ENCODE measurements at places on chromosomes 3 and 15.

DNA sequence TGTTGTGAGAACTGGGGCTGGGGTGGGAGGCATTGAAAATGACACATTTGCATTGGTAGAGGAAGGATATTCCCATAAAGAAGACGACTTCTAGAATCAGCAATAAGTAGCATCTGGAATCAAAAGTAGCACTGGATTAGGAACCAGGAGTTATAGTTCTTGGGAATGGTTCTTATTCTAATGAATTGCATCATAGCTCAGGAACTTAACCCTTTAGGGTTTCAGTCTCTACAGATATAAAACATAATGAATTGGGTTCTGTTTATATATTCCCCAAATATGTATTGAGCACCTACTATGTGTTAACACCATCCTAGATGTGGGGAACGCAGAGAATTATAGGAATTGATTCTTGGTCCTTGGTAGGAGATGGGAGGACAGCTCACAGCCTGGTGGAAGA, 16.3 kb upstream of the SNRK start:
- no peak for DNase-seq

DNA sequence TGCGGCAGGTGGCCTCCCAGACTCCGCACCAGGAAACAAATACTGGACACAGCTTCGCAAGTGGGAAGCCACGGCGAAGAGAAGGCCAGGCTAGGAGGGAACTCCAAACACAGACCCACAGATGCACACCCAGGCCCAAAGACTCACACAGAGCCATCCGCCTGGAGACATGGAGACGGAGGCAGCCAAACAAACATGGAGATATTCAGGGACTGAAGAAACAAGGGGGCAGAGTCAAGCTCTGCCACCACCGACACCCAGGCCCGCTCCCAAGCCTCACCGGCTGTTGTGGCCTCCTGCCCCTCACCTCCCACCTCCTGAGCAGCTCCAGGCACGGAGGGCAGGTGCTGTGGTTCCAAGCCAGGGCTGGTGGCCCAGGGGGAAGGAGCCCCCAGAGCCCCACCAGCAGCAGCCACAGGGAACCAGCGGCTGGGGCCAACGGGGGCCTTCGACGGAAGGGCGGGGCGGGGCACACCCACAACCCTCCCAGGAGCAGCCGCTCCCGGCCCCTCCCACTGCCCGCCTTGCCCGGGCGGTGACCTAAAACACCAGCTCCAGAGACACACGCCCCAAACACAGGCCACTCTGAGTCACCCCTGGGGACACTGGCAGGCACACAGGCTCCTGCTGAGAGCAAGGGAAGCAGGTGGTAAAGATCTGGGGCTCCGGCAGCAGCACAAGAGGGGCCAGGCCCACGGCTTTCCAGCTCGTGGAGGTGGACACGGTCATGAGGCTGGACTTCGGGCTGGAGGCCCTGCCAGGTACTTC, 31.9 kb downstream of the TNK2 start:
- DNase-seq: no peak

DNA sequence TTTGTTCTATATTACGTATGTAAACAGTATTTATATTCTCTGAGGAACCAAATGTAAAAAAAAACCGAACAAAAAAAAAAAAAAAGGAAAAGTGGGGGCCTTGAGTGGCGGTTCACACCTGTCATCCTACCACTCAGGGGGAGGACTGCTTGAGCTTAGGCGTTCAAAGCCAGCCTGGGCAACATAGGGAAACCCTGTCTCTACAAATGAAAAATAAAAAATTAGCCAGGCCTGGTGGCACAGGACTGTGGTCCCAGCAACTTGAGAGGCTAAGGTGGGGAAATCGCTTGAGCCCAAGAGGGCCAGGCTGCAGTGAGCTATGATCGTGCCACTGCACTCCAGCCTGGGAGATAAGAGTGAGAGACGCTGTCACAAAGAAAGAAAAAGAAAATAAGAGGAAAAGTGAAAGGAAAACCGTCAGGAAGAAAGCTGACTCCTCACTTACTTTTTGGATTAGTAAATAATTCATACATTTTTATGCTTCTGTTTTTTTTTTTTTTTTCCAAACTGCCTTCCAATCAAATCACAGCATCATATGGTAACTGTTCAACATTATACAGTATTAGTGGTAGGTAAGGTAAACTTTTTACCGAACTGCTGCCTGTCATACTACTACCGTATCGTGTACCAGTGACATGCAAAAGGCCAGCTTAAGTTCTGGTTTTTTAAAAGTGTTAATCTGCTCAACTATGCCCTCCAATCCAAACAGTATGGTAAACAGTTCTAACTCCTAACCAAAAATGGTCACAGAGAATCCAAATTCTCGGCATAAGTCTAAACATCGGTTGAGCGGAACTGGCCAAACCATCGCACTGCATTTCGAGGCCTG, 1.2 kb downstream of the PHC3 start:
- DNase-seq: no peak

DNA sequence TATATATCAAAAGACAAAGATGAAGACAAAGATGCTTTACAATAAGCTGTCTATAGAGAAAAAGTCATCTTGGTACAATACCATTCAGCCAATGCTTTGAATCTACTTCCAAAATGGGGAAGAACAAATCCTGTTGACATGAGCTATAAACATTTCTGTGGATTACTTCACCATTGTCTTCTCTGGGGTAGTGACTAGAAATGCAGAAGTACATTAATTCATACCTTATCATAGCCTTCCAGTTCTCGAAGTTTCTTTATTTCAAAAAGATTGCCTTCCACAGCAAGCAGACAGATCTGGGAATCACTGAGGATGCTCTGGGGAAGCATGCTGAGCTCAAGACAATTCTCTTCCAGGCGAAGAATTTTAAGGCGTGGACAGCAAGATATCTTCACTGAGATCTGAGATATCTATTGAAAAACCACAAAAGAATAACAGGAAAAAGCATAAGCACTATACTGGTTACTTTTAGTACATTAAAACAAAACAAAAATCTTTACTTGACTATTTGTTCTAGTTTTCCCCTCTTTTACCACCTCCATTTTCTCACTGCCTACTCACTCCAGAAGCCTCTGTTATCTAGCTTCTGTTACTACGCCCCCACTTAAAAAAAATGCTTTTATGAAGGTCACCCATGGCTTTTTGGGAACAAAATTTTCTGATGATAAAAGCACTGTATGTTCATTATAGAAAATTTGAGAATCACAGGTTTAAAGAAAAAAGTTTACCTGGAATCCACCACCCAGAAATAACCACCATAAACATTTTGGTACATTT, 3.6 kb downstream of the LRRC57 start:
- no peak for DNase-seq

DNA sequence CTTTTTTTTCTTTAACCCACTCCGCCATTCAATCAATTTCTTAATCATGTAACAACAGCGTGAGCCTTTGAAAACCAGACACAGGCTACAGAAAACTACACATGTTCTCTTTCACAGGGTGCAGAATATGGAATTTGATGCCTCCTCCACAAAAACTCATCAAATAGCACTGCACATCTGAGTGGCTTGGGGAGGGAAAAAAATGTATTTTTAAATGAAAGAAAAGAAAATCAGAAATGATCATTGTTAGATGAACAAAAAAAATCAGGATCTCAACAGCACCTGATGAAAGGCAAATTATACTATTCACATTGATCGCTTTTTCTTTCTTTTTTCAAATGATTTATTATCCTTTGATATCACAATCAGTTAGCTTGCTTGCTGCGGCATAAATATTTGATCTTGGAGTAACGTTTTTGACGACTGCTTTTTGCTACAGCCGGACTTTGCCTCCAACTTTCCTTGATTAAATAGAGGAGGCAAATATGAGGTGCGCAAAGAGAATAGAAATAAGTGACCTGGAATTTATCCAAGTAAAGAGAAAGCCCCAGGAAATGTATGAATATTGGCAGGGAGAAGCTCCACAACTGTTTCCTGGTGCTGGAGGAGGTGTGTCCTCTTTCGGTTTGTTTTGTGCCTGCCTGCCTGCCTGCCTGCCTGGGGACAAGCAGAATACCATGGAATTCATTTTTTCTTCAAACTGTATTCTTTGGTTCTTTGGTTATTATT, 63.1 kb downstream of the EDEM1 start:
- DNase-seq: no peak

DNA sequence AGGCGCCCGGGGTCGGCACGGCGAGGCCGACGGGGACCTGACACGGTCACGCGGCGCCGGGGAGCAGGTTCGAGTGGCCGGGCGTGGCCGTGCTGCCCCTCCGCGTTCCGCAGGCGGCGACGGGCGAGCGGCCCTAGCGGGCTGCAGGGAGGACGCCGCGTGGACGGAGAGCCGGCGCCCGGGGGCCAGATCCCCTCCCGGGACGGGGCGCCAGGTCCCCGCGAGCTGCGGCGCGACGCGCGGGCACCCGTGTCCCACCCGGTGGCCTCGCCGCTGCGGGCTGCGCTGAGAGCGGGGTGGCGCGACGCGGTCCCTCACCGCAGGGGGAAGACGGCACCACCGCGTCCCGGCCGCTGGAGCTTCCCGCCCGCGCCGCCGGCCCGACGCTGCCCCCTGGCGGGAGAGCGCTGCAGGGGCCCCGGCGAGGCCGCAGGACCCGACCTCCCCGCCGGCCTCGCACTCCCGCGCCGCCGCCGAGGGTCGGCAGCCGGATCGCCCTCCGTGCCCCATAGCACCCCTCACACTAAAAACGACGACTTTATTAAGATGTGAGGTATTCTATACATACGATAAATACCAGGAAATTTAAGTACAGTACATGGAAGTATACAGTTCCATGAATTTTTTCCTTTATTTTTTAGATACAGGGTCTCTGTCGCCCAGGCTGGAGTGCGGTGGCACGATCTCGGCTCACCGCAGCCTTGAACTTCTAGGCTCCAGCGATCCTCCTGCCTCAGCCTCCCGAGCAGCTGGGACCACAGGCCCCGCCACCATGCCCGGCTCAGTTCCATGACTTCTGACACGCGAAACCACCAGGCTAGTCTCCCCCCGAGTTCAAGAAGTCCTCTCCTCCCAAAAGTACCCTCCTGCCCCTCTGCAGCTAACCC, 1.3 kb upstream of the PIGZ start:
- peak; percentile 97 for DNase-seq

DNA sequence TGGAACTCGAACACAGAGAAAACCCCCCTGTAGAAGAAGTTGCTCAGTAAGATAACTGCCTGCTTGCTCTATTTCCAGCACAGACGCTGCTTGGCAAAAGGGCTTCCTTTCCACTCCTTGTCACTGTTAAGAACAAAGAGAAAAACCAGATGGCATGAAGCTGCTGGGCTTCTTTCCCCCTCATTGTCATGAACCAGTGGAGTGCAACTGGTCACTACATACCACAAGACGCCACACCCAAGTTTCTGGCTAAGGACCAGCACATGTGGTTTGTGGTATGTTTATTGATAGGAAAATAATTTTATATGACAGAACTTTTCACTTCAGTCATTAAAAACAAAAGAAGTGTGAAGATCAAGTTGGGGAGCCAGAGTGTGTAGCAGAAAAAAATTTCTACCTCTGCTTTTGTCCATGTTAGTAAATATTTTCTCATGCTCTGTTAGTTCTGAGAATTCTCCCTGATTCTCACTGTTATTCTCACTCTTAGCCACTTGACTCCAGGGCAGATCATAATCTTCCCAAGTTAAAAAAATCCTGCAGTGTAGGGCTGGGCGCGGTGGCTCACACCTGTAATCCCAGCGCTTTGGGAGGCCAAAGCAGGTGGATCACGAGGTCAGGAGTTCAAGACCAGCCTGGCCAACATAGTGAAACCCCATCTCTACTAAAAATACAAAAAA, 37.9 kb downstream of the CLK3 start:
- no peak for DNase-seq

- DNase-seq: no peak
These were observed 76.0 kb downstream of the SLC12A8 start for GRCh38 chr3:125136515-125136914.

DNA sequence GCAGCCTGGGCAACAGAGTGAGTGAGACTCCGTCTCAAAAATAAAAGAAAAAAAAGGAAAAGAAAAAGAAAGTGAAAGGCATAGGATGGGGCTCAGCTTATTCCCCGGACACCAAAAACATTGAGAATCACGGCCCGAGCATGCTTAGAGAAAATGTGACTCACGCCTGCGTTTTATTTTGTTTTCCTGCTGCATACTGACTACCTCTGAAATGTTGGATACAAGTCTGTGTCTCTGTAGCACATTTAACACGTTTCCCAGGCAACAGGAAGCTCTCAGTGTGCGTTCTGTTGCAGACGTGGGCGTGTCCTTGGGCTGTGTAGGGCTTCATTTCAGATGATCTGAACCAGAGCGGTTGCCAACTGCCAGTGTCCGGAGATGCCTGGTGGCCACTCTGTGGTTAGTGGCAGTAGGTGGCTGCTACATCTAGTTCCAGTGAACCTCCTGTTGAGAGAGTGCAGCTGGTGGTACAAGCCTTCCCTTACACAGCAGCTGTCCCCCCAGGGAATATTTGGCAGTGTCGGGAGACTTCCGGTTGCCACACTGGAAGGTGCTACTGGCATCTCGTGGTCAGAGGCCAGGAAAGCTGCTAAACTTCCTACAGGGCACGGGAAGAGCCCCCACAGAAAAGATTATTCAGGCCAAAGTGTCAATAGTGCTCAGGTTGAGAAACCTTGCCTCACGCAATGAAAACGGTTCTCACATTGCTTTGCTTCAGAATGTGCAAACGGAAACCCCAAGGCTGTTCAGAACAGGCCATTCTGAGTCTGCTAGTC, 3.0 kb downstream of the SLC51A start:
- peak; percentile 45 for DNase-seq

DNA sequence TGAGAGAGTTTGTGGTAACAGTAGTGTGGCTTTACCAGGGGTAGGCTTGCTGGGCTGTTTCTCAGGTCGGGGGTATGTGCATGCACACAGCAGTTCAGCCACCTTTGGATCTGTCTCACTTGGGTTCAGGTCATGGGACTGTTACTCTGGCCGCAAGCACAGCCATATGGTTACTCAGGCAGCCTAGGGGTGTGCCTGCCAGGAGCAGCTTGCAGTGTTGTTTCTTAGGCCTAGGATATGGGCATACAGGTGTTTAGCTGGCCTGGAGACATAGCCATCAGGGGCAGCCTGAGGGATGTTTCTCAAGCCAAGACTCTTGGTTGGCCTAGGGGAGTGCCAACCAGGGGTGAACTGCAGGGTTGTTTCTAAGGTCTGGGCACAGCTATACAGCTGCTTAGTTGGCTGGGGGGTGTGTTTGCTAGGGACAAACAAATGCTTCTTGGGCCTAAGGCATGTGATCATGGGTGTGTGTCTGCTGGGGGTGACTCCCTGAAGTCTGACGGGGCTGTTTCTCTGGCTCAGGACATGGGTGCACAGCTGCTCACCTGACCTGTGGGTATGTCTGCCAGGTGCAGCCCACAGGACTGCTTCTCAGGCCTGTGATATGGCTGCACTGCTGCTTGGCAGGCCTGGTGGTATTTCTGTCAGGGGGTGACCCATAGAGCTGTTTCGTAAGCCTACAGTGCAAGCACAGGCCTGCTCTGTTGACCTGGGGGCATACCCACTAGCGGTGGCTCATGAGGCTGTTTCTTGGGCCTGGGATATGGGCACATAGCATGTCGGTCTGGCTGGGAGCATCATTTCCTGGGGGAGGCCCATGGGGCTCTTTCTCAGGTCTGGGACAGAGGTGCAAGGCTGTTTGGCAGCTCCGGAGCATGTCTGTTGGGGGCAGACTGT, 168.0 kb upstream of the THRB start:
- DNase-seq: no peak
